ENCODE measurements at places on chromosomes 3 and 15.

DNA sequence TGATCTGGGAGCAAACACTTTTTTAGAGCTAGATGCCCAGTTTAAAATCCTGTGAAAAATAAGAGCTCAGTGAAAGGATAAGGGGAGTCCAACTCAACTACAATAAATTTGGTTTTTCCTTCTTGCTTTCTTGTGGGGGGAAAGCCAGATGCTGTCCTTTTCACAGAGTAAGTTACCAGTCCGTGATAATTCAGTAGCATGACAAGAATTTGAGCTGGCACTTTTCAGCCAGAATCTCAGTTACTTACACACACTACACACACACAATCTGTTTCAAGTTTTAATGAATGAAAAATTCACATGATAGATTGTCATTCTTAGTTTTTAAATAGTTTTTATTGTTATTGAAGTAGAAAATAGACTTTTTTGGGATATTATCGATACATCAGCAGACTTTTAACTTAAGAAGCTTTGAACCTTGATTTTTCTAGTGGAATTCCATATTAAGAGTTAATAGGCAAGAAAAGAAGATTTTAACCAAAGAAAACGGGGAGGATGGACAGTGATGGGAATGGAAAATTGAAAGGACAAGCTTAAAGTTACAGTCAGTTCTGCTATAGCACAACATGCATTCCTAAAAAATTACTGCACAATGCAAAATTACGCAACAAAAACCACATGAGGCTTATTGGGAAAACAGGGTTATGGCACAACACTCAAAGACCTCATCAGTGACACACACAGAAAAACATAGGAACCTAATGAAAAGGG, 47.0 kb downstream of the PSMD6 start:
- DNase-seq = peak; percentile 95

- DNase-seq = no peak
Observed at GRCh38 chr3:50950591-50950990, 275.9 kb downstream of the DOCK3 start.

- peak; percentile 73 for DNase-seq
Observed at GRCh38 chr3:159711560-159712333, 276.9 kb upstream of the IL12A start.

- DNase-seq = no peak
Observed at GRCh38 chr3:54003136-54003535, 111.5 kb upstream of the SELENOK start.

GRCh38 chr3:10238345-10239183, 9.7 kb upstream of the TATDN2 start:
- no peak for DNase-seq

GRCh38 chr3:94076055-94076454, 13.2 kb downstream of the NSUN3 start:
- peak; percentile 27 for DNase-seq
